Activated CD4-positive, alpha-beta memory T cell treated with anti-CD3 and anti-CD28 coated beads for 36 hours (primary cell): ENCODE measurements at places on chromosomes 2 and 18. TPM values are rescaled to one million over a fixed set of nuclear protein-coding genes. Genes with fewer than 3 reads are reported as not detected.

ANO7 gene
- 2.1 TPM for total RNA-seq

C2orf72 gene
- 0.55 TPM for total RNA-seq

RBM44 gene
- 0.75 TPM for total RNA-seq

DYSF gene
- not detected for total RNA-seq

PRSS56 gene
- not detected for total RNA-seq

- H3K36me3 ChIP-seq: no peaks in the 10 kb centered on the region
- H3K4me1 ChIP-seq: peaks cover 12% of the 10 kb centered on the region
- no peak overlapping the region for H3K4me3 ChIP-seq
- H3K27me3 ChIP-seq: no peaks in the 10 kb centered on the region
- no peak overlapping the region for H3K27ac ChIP-seq
Measured at GRCh38 chr2:12606472-12607000, 110.2 kb upstream of the TRIB2 start.

GRCh38 chr2:219448099-219448775, 13.6 kb downstream of the SPEG start:
- no peaks in the 10 kb centered on the region for H3K4me1 ChIP-seq
- no peak for DNase-seq
- H3K27me3 ChIP-seq: peaks cover 22% of the 10 kb centered on the region
- no peak overlapping the region for H3K4me3 ChIP-seq
- no peaks in the 10 kb centered on the region for H3K36me3 ChIP-seq

GRCh38 chr2:14626873-14627272, 5.6 kb upstream of the LRATD1 start:
- peaks cover 8% of the 10 kb centered on the region for H3K27me3 ChIP-seq
- no peak overlapping the region for H3K4me3 ChIP-seq
- H3K36me3 ChIP-seq: no peaks in the 10 kb centered on the region
- H3K4me1 ChIP-seq: no peaks in the 10 kb centered on the region
- DNase-seq: no peak

DNA sequence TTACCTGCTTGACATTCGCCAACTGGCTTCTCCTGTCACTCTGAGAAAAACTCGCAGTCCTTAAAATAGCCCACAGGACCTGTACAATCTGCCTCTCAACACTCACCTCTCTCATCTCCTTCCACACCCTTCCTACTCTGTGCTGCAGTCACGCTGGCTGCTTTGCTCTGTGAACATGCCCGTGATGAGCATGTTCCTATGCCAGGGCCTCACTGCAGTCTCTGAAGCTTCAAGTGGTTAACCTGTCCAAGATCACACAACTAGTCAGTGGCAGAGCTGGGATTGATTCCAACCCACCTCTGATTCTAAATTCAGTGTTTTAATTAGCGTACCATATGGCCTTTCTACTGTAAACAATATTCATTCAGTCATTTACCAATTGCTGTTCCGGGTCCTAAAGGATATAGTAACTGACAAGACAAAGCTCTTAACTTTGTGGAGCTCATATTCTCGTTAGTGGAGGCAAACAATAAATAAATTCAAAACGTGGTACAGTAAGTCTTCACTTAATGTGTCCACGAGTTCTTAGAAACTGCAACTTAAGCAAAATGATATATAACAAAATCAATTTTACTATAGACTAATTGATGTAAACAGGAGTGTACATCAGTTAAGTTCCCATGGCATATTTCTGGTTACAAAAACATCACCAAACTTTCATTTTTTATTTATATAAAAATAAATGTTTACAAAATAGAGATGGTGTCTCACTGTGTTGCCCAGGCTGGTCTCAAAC, 38.9 kb upstream of the FBXO11 start:
- no peaks in the 10 kb centered on the region for H3K4me1 ChIP-seq
- no peak overlapping the region for H3K4me3 ChIP-seq
- no peaks in the 10 kb centered on the region for H3K27me3 ChIP-seq

DNA sequence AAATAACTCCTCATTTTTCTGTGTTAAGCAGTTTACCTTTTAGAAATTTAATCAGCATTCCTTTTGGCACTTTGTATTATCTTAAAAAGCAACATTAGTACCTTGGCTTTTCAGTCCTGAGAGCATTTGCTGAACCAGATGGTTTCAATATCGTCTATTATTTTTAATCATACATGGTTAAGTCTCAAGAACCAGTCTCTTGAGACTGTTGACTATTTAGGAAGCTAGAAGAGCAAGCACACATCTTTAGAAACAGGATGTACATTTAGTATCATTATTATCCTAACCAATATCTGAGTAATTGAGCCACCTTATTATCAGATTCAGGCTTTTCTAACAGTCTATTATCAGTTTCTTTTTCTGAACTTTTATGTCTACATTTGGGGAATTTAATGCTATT, 28.2 kb upstream of the ZEB2 start:
- no peak for DNase-seq
- no peak overlapping the region for H3K27ac ChIP-seq
- H3K36me3 ChIP-seq: no peaks in the 10 kb centered on the region

DNA sequence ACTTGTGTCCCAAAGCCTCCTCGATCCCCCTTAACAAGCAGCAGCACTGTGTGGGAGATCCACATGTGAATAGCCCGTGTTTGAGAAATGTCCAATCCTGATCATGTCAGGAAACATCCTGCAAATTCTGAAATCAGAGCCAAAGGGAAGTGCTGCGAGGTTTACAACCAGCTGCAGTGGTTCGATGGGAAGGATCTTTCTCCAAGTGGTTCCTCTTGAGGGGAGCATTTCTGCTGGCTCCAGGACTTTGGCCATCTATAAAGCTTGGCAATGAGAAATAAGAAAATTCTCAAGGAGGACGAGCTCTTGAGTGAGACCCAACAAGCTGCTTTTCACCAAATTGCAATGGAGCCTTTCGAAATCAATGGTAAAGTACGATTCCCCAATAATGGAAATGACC, at the start of gene MARCO:
MARCO (plus strand) TSS at position 164 of the 400 bp plus-strand sequence; CDS start at position 271, 107 bp downstream.
- H3K27me3 ChIP-seq: peaks cover 12% of the 10 kb centered on the region
- H3K36me3 ChIP-seq: no peaks in the 10 kb centered on the region
- no peaks in the 10 kb centered on the region for H3K4me1 ChIP-seq
- DNase-seq: no peak
- H3K4me3 ChIP-seq: no peak within 1 kb of the TSS

DNA sequence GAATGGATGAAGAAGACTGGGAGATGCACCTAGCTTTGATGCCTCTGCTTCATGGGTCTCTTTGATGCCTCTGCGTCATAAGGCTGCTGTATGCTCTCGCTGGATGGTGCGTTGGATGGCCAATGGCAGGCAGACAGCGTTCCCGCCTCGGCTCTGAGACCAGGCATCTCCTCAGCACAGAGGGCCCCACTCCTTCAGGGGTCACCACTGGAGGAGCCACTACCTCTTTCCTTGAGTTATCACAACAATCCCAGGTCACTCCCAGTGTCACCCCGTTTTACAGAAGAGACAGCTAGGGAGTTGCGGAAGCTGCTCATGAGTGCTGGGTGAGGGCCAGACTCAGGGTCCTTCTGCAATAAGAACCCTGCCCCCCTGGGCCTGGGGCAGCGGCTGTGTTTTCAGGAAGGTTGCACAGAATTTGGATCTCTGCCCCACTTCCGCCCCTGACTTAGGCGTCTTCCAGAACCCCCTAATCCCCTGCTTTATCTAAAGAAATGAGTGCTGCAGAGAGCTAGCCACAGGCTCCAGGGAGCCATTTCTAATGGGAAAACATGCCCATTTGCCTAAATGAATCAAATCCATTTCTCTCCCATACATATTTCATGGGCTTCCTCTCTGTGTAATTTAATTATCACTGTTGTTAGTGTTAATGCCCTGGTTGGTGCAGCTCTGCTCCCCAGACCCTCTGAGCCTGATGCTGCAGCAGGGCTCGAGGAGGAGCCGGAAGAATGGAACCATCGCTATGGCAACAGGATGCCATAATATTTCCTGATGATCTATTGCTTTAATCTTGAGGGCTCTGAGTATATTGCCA, 131.8 kb upstream of the HS6ST1 start:
- H3K4me3 ChIP-seq: no peak overlapping the region
- no peak for DNase-seq
- H3K36me3 ChIP-seq: no peaks in the 10 kb centered on the region
- peaks cover 3% of the 10 kb centered on the region for H3K27me3 ChIP-seq
- H3K4me1 ChIP-seq: no peaks in the 10 kb centered on the region

- no peaks in the 10 kb centered on the region for H3K36me3 ChIP-seq
- no peak overlapping the region for H3K4me3 ChIP-seq
- H3K27me3 ChIP-seq: no peaks in the 10 kb centered on the region
- H3K27ac ChIP-seq: no peak overlapping the region
- DNase-seq: no peak
Measured at GRCh38 chr18:28584731-28585130, 407.8 kb upstream of the CDH2 start.
